ENCODE measurements at places on chromosomes 16 and 17.
A peak's percentile ranks its signal among the peaks of the same experiment; 100 is the strongest.

- DNase-seq: no peak
Observed at GRCh38 chr16:80317599-80318037, 223.2 kb upstream of the DYNLRB2 start.

DNA sequence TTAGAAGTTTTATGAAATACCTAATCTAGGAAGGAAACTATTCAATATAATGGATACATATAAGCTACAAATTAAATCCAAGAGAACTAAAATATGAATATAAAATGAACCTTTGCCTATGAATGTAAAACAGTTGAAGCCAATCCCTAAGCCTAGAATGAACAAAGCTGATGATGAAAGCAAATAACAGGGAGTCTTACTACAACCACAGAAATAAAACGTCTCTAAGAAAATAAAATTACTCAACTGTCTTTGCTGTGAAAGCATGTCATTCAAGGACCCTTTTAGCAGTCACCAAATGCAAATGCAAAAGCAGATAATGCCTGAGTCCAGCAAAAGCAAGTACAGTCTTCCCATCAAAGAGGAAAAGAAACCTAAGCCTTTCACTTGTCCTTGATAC lies 23.0 kb downstream of the FAM222B start:
- no peak for DNase-seq

GRCh38 chr17:1946021-1946932 lies 78.9 kb downstream of the RTN4RL1 start:
- DNase-seq: no peak

DNA sequence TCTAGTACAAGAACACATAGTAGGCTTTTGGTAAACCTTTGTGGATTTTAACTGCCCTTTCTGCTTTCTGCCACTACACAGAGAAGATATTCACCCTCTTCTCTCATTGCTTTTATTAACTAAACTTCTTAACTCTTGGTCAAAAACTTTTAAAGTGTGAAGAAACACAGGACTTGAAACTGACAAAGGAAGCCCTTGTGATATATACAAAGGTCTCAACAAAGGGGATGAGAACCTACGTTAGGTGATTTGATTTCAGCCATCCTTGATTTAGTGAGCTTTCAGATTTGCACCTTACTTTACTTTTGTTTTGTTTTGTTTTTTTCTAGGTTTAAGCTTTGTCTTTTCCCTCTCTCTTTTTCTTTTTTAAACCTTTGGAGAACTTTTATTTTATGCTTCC lies 66.9 kb downstream of the TBX4 start:
- DNase-seq: no peak

DNA sequence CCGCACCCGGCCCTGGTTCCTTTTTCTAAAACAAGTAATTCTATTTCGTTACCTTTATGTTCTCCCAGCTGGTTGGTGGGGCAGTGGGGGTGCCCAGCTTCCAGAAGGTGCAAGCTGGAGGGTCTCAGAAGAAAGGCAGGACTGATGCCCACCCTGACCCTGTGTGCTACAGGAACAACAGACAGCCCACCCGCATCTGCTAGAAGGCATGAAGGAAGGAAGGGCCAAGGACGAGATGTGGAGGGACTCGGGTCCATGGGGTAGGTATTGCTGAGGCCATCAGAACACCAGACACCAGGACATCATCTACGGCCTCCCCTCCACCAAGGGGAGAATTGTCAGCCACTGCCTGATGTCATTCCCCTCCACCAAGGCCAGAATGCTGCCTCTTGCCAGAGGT lies 6.4 kb upstream of the CYTH1 start:
- DNase-seq: no peak

DNA sequence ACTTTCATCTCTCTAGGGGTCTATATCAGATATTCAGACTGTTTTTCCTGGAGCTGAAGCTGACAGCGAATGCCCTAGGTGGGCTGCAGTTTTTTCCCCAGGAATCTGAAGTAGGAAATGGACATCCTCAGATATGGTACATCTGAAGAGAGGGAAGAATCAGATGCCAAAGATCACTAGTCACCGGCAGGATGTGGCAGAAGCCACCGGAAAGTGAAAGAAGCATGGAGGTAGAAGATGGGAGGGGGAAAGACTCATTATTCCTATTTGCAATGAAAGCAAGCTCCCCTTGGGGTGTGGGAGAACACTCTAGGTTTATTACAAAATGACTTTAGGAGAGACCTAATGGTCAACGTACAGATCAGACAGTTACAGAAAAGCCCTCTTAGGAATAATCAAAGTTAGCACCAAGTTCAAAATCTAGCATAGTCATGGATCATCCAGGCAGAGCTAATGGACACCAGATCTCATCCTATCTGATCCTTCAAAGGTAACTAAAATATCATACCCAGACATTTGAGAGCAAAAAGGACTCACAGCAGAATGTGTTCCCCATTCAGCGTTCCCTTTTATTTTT lies 110.7 kb downstream of the HS3ST3A1 start:
- no peak for DNase-seq

DNA sequence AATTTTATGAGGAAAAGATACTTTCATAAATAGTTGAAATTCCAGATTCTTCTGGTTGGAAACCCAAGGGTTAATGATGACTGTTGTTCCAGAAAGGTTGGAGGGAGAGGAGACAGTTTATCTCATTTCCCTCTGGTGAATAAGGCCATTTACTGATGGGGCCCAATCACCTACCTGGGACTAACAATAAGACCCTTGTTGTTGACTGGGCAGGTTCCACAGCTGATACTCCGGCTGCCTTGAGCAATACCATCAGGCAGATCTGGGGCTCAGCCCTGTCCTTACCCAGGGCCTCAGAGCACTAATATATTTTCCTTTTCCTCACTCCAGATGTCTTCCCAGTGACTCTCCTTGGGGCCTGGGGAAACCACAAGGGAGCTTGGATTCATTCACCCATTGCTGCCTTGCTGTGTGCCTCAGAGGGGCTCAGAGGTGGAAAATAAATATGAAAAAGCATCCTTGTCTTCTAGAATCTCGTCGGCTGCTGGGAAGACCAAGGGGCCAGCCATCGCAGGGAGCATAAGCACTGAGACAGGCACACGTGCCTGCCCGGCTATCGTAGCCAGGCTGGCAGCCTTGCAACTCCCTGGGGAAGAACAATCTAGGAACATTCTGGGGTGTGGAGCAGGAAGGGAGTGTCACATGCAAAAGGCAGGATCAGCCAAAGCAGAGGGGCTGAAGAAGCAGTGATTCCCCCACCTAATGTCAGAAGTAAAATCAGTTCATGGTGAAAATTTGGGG lies 54.4 kb downstream of the MPRIP start:
- DNase-seq: no peak

DNA sequence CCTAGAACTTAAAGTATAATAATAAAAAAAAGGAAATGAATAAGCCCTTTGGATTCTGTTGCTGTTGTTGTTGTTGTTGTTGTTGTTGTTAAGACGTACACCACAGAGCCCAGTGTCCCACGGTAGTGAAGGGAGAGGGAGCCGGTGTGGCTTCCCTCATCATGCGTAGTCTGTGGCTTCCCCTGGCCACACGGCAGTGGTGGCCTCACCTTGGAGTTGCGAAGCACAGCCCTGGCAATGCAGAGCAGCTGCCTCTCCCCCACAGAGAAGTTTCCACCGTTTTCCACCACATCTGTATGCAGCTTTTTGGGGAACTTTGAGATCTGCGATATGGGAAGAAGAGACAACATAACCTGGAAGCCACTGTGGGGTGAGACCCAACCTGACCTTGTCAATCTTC lies 14.1 kb upstream of the ABCC12 start:
- no peak for DNase-seq

- no peak for DNase-seq
Observed at GRCh38 chr17:76240461-76241203, at the start of gene RNF157. RNF157 (minus strand) TSS chr17:76240493; CDS start chr17:76240240, 253 bp downstream.

- DNase-seq: no peak
Observed at GRCh38 chr16:2102471-2102870, 33.2 kb downstream of the PKD1 start.

- DNase-seq: peak; percentile 56
Observed at GRCh38 chr16:58755989-58756649, 22.0 kb upstream of the GOT2 start.

Measured in stimulated activated CD8-positive, alpha-beta memory T cell treated with anti-CD3 and anti-CD28 coated beads, Interleukin-15, amount 100 ng/mL, for 1 hour (primary cell).